Right atrium auricular region (tissue), 2 donors: ENCODE measurements at places on chromosomes 5 and 9. TPM values are rescaled to one million over a fixed set of nuclear protein-coding genes. Genes with fewer than 3 reads are reported as not detected.
A peak's percentile ranks its signal among the peaks of the same experiment; 100 is the strongest.

RNF183 gene
- total RNA-seq, result not detected

FBXL7 gene
- total RNA-seq, result 18.4 TPM

- H3K4me1 ChIP-seq, result no peaks in the 10 kb centered on the region
- H3K27me3 ChIP-seq, result no peaks in the 10 kb centered on the region
- H3K4me3 ChIP-seq, result no peak overlapping the region
- no peak overlapping the region for H3K27ac ChIP-seq
Measured at GRCh38 chr5:116759860-116760640, 185.4 kb upstream of the SEMA6A start.

DNA sequence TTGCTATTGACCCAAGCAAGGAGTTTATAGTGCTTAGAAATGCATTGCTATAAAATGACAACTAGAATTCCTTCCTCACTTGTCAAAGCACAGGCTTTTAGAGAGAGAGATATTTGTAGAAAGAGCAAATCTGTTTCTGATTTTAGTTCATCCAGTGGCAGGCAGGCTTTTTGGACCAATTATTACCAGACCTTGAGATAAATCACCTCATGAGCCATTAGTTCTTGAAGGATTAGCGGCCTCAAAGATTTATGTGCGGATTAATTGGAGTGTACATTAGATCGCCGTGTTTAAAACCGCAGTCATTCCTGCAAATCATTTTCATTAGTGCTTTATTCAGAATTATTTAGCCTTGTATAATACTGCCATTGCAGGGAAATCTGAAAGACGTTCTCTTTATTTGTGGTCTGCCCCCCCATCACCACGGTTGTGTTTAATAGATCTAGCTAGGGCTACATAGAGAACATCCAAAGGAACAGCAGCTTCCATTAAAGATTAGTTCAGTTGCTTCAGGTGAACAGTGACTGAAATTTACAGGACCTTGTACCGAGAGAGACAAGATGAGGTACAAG, 28.8 kb upstream of the TJP2 start:
- DNase-seq, result no peak
- H3K4me3 ChIP-seq, result no peak overlapping the region
- no peak overlapping the region for H3K27ac ChIP-seq
- H3K4me1 ChIP-seq, result no peaks in the 10 kb centered on the region
- H3K36me3 ChIP-seq, result no peaks in the 10 kb centered on the region
- H3K27me3 ChIP-seq, result no peaks in the 10 kb centered on the region

DNA sequence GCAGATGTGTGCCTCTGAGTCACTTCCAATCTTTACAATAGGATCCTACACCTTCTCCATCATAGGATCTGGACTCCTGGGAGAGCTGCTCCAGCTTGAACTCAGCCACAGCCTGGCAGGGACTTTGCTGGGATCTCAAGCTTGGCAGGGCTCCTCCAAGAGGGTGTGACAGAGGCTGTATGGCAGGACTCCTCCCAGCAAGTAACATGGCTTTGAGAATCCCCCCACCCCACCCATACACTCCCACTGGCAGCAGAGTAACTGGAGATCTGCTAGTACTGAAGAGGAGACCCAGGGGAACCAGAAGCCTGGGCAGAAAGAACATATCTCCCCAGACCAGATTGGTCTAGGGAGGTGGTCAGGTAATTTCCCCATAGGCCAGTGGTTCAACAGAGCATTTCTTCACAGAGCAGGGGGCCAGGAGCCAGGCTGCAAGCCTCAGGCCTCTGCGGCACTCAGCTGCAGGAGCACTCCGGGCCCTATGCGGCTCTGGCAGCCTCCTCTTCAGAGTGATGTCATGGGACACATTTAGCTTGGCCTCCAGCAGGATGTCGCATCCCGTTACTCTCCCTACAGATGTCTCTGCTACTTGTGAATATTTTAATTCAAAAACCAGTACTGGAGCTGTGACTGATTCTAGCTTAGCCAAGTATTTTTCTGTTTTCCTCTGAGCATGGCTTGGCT, 1.7 kb upstream of the ACSL6 start:
- H3K4me3 ChIP-seq, result no peak overlapping the region
- peaks cover 19% of the 10 kb centered on the region for H3K4me1 ChIP-seq
- no peaks in the 10 kb centered on the region for H3K27me3 ChIP-seq
- no peak overlapping the region for H3K27ac ChIP-seq

- no peaks in the 10 kb centered on the region for H3K36me3 ChIP-seq
- H3K4me1 ChIP-seq, result no peaks in the 10 kb centered on the region
- H3K27ac ChIP-seq, result no peak overlapping the region
- H3K27me3 ChIP-seq, result no peaks in the 10 kb centered on the region
- no peak for DNase-seq
- no peak overlapping the region for H3K4me3 ChIP-seq
Measured at GRCh38 chr5:143206196-143207053, 197.1 kb downstream of the NR3C1 start.

DNA sequence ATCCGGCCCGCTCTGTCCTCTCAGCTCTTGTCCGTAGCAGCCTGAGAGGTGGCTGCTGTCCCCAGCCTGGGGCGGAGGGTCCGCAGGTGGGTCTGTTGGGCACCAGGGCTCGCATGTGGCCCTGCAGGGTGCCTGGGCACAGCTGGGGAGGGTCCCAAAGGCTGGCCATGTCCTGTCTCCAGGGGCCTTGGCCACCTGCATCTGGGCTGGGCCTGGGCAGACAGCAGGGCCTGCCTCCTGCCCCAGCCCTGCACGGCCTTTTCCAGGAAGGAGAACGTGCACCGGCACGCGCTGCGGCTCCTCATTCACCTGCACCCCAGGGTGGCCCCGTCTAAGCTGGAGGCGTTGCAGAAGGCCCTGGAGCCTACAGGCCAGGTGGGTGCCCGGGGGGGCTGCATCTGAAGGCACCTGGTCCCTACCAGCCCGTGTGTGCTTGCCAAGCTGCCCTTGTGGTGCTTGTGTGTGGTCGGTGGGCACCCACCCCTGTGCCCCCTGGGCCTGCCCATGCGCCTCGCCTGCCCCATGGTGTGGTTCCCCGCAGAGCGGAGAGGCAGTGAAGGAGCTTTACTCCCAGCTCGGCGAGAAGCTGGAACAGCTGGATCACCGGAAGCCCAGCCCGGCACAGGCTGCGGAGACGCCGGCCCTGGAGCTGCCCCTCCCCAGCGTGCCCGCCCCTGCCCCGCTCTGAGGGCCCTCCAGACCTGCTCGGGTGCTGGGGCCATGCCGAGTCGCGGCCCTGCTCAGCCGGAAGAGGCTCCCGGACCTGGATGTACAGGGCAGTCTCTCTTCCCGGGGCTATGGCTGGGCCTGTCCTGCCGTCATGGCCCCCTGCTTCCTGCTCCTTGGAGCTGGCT, 5.1 kb upstream of the TOR4A start:
- no peak for DNase-seq
- H3K36me3 ChIP-seq, result peaks cover 23% of the 10 kb centered on the region
- peak overlapping the region; percentile 27 for H3K27ac ChIP-seq

- H3K36me3 ChIP-seq, result no peaks in the 10 kb centered on the region
- H3K4me1 ChIP-seq, result no peaks in the 10 kb centered on the region
- no peaks in the 10 kb centered on the region for H3K27me3 ChIP-seq
- no peak overlapping the region for H3K27ac ChIP-seq
Measured at GRCh38 chr9:77883846-77884771, 147.5 kb downstream of the GNAQ start.
